ENCODE measurements at places on chromosomes 11 and 22.

- DNase-seq: no peak
Observed at GRCh38 chr11:64620381-64620971, 29.5 kb downstream of the SLC22A12 start.

- no peak for DNase-seq
Observed at GRCh38 chr22:22960307-22960706, 72.7 kb downstream of the IGLL5 start.

- no peak for DNase-seq
Observed at GRCh38 chr11:28596816-28597215, 488.6 kb downstream of the METTL15 start.

GRCh38 chr11:64088162-64089026 lies 52.7 kb downstream of the FLRT1 start:
- no peak for DNase-seq

- DNase-seq: no peak
Observed at GRCh38 chr11:27697679-27698275, 2.5 kb downstream of the BDNF start.

GRCh38 chr22:23767303-23767672 lies 484 bp downstream of the CHCHD10 start:
- no peak for DNase-seq

- no peak for DNase-seq
Observed at GRCh38 chr11:23403210-23404185, 543.2 kb upstream of the CCDC179 start.

Measured in stimulated activated CD4-positive, alpha-beta T cell treated with anti-CD3 and anti-CD28 coated beads, Interleukin-15, amount 100 ng/mL, for 1 hour (primary cell).